ENCODE measurements at places on chromosomes 7 and 10.

GRCh38 chr10:132459301-132460003, 62.5 kb downstream of the PWWP2B start:
- no peak for DNase-seq

- no peak for DNase-seq
Measured at GRCh38 chr10:131865223-131865917, 35.4 kb upstream of the PPP2R2D start.

DNA sequence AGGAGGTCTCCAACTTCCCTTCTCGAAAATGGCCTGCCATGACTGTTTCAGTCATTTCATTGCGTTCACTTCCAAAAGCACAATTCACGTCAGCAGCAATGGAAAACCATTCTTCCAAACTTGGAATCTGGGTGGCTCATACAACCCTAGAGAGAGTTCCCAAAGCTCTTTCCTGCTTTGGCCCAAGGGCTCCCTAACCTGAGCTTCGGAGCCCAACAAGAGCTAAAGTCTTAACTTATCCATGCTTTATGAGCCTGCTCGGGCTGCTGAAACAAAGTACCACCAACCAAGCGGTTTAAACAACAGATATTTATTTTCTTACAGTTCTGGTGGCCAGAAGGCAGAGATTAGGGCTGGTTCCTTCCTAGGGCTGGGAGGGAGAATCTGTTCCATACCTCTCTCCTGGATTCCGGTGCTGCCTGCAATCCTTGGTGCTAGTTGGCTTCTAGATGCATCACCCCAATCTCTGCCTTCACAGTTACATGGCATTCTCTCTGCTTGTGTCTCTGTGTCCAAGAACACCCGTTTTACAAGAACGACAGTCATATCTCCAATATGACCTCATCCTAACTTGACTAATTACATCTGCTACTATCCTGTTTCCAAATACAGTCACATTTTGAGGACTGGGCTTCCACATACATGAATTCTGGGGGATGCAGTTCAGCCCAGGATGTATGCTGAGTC, 33.5 kb downstream of the CAMK2B start:
- DNase-seq: no peak

DNA sequence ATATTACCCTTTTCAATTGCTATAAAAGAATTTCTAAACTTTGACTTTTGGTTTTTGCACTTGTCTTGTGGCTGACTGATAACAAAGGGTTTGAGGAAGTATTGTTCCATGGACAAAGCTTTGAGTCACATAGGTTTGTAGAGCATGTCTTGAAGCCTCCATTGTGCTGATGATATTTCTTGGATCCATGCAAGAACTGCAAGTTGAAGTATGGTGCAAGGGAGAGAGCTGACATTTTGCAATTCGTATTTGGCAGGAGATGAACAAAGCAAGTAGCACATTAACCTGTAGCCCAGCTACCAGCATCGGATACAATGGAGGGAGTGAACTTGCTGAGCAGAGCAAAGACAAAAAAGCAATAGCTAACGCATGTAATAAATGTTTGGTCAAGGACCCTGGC, 23.4 kb downstream of the MGAM2 start:
- no peak for DNase-seq

DNA sequence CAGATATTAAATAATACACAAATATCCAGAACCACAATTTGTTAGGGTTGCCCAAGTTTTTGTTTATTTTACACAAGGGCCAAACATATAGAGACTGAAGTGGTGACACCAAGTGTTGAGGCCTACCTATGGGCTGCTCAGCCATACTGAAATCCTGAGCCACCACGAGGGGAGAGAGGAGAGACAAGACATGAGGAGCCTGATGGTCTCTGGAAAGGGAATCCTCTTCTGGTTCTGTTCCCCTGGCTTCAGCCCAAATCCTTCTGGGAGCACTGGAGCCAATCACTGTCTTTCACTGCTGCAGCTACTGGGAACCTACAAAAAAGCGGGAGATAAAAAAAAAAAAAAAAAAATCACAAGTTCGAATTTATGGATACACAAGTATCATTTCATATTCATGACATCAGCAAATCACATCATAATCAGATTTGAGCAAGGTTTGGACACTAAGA, 1.9 kb downstream of the SKIDA1 start:
- DNase-seq: no peak

GRCh38 chr10:124647421-124648130, 96.6 kb downstream of the FAM53B start:
- DNase-seq: no peak

DNA sequence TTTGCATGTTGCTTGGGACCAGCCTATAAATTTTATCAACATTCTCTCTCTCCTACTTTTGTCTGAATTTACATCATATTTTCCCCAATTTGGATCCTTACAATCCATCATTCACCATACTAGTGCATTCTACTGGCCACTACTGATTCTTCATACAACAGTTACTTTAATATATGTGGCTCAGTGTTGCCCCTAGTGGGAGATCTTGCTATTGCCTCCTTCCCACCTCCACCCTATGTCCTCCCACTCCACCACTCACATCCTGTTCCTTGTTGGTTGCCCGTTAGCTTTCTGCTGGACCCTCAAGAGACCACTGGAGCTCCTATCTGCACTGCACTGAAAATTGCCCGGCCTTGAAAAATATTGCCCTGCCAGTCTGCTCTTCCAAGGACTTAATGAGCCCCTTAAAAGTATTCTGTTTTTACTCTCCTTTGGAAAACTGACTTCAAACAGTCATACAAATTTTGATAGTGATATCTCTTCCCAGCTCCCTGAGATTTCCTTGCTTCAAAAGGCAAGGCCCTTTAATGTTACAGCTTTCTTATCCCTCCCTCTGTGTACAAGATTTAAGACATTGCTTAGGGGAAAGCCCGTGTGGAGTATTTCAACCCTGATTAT, 243.2 kb upstream of the TMEM229A start:
- no peak for DNase-seq

DNA sequence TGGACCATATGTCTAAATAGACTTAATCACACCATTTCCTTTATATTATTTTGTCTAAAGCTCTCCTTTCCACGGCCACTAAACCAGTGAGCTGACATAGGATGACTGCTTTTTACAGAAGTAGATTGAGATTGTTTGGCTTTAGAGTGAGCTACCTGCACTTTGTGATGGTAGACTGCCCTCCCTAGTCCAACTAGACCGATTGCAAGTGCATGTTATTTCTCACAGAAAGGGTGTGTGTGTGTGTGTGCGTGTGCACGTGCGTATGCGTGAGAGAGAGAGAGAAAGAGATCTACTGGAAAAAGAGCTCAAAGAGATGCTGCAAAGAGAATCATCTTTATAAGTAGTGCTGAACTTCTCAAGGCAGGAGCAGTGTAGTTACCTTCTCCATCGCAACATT, 60.7 kb downstream of the VCL start:
- DNase-seq: no peak

DNA sequence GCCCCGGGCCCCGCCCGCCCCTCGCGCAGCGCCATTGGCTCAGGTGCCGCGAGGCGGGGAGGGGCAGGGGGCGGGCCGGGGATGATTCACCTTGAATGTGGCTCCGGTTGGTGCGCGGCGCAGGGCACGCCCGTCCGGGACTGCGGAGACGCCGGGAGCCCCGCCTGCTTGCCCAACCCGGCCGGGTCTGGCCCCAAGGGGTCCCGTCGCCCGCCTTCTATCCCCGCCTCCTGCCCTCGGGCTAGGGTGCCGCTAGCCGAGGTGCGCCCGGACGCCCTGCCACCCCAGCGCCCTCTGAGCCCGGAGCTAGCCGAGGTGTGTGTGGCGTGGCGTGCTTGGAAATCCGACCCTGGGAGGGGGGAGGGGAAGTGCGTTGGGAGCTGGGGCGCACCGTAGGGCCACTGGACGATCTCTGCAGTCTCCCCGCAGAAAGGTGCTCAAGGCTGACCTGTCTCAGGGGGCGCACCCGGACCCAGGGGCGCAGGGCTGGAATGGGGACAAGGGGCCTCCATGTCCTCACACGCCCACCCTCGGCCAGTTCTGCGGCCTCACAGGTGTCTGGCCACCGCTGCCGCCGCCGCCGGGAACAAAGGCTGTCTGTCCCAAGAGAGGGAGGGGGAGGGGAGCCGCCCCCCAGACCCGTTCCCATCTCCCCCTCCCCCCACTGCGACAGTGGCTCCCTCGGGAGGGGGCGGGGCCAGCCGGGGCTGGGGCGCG, 168.9 kb downstream of the NRF1 start:
- DNase-seq: peak; percentile 53

- no peak for DNase-seq
Measured at GRCh38 chr7:140022582-140023211, 40.1 kb downstream of the PARP12 start.

DNA sequence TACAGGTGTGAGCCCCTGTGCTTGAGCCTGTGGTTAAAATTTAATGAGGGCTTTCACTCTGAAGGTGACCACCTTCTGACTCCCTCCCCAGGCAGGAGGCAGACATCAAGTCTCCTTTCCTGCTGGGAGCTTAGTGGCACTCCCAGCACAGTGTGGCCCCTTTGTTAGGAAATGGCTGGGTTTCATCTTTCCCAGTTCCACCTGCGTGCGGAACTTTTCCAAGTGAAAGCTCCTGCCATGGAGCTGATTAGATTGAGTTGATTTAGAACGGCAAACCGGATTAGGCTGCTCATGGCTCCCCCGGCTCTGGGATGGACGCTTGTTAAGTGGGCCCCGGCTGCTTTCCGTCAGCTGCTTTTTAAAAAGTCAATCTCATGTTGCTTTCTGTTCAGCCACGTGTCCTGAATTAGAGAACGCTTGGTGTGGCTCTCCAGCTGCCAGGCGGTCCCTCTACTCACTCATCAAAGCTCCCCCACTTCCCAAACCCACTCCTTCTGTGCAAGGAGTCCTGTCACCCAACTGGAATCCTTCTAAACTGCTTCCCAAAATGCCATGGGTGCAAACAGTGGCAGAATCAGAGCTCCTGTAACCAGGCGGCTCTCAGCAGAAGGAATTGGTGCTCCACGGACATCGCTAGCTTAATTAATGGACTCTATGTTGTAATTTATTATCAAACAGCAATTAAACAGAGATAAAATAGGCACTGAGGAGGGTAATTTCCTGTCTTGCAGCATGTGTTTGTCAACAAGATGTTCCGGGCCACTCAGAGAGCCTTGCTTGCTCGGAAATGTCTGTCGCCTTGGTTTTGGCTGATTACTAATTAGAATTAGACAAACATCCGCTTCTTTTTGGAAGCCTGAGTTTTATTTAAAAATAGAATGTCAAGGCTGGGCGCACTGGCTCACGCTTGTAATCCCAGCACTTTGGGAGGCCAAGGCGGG, 551.2 kb downstream of the GALNT17 start:
- DNase-seq: no peak

- DNase-seq: no peak
Measured at GRCh38 chr10:98314532-98315284, 46.7 kb upstream of the LOXL4 start.

- DNase-seq: no peak
Measured at GRCh38 chr10:70510904-70511303, 32.3 kb downstream of the PALD1 start.

- DNase-seq: no peak
Measured at GRCh38 chr10:61763778-61764177, 101.0 kb downstream of the CABCOCO1 start.

DNA sequence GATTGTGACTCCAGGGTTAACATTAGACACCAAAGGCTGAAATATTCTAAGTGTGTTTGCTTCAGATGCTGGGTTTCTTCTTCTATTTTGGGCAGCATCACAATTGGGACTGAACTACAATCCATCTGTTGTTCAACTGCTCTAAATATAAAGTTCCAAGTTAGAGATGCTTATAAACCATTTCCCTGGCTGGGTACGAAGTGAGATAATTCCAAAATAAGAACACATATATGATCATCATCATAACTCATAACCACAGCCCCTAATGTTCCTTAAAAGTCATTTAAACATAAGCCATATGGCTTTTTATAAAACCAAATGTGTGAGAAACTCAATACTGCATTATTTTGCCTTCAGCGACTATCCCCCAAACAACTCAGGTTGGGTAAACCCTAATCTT, 28.8 kb downstream of the DNA2 start:
- no peak for DNase-seq

DNA sequence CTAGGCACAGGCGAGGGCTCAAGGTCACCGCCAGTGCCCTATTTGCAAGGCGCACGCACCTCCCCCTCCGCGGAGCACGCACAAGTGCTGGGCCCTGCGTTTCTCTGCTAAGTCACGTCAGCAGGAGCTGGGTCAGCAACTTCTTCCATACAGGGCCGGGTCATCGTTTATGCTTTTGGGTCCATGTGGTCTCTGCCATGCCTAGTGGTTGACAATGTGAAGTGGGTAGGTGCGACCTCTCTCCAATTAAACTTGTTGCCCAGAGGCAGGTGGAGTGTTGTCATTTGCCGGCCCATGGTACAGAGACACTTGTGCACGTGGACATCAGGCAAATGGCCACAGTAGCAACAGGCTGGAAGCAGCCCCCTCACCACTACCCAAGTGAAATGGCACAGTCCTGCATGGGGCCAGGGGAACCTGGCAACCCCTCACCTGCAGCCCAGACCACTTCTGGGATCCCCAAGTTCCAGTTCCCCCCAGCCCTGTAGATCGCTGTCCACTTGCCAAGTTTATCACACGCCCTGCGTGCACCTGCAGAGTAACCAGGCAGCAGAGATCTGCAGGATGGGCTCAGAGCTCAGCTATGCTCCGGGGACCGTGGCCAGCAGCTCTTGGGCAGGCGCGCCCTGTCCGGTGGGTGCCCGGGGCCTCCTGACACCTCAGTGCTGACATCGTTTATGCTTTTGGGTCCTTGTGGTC, 86.1 kb upstream of the PPP2R2D start:
- no peak for DNase-seq

GRCh38 chr7:88278881-88279280, 27.8 kb downstream of the STEAP4 start:
- DNase-seq: no peak

DNA sequence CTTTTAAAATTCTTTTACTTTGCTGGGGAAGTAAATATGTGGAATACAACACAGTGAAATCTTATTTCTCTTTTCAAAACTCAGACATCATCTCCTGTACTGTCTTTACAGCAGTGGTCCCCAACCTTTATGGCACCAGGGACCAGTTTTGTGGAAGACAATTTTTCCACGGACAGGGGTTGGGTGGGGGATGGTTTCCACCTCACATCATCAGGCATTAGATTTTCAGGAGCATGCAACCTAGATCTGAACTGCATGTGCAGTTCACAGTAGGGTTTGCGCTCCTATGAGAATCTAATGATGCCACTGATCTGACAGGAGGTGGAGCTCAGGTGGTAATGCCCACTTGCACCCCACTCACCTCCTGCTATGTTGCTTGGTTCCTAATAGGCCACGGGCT, 12.2 kb downstream of the TMEM60 start:
- DNase-seq: no peak

GRCh38 chr7:44631458-44632115, 25.2 kb downstream of the OGDH start:
- no peak for DNase-seq

- no peak for DNase-seq
Measured at GRCh38 chr7:122597277-122597676, 101.6 kb downstream of the RNF133 start.

GRCh38 chr7:125061776-125062397, 132.3 kb upstream of the POT1 start:
- no peak for DNase-seq

GRCh38 chr10:34918776-34919315, 103.8 kb upstream of the PARD3 start:
- no peak for DNase-seq

Data from T1000 (cell line).